ENCODE measurements at places on chromosomes 4 and X.

DNA sequence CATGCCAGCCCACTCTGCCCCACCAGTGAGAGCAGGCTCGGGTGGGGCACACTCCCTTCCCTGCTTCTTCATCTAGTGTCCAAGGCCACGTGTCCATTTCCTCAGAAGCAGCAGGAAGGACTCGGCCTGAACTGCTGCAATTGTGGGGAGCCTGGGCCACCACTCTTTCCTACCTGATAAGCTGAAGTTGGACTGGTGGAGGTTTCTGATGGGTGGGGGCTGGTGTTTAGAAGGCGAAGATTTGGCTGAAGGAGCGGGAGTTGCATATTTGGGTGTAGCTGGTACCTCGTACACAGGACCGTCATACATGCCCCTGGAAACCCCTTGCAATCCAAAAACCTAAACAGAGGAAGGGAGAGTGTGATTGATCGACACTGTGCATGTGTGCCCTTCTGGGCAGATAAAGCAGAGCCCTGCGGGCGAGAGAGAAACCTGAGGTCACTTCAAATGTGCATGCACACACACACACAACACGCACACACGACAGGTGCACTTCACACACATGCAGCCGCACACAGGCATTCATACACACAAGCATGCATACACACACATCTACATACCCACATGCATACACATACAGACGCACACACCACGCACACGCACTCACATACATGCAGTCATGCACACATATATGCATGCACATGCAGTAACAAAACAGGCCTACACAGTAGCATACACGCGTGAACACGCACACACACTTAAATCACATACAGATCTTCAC, 67.4 kb downstream of the CRMP1 start:
- DNase-seq, result no peak

- DNase-seq, result peak; percentile 63
Measured at GRCh38 chr4:79281566-79282359, 44.1 kb downstream of the NAA11 start.

GRCh38 chr4:8472689-8473197, 32.2 kb downstream of the TRMT44 start:
- DNase-seq, result no peak

GRCh38 chr4:1399508-1400190, 6.6 kb downstream of the NKX1-1 start:
- no peak for DNase-seq

GRCh38 chr4:170030121-170030520, 3.9 kb upstream of the MFAP3L start:
- DNase-seq, result no peak

DNA sequence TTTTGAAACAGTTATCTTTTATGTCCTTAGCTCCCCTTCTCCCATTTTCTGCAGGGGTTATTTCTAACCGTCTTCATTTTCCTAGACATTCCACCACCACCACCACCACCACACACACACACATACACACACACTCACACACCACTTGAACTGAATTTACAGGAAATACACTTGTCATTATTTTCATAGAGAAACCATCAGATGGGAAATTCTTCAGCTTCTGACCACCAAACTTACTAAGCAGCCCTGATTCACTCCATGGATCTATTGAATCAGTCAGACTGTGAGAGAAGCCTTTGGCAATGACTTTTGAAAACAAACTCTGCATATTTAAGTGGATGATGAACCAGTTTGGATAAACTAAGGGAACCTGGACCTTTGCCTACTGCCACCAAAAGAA, 210.1 kb upstream of the NHS start:
- DNase-seq, result no peak

GRCh38 chr4:87985097-87985886, 9.8 kb downstream of the SPP1 start:
- no peak for DNase-seq

DNA sequence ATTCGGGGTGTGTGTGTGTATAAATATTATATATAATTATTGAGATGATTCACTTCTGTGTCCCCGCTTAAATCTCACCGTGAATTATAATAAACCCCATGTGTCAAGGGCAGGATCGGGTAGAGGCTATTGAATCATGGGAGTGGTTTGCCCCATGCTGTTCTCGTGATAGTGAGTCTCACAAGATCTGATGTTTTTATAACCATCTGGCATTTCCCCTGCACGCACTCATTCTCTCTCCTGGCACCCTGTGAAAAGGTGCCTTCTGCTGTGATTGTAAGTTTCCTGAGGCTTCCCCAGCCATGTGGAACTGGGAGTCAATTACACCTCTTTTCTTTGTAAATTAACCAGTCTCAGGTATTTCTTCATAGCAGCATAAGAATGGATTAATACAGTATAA, 851.4 kb upstream of the AGA start:
- no peak for DNase-seq

DNA sequence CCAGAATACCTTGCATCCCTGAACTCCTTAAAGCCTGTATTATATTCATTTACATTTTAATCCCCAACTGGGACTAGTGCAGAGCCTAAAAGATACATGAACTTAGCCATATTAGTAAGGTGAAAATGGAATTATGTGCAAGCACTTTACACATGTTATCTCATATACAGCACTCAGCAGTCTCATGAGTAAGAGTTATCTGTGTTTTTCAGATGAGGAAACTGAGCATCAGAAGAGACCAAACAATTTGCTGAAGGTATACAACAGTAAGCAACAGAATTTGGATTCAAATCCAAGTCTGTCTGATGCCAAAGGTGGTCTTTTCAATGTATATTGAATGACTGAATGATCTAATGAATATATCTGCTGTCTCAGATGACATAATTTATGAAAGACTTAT, 12.3 kb downstream of the ATP7A start:
- DNase-seq, result no peak

- no peak for DNase-seq
Measured at GRCh38 chr4:155734065-155734464, 24.8 kb upstream of the GUCY1B1 start.

GRCh38 chr4:101682946-101683345, 107.6 kb upstream of the BANK1 start:
- no peak for DNase-seq

DNA sequence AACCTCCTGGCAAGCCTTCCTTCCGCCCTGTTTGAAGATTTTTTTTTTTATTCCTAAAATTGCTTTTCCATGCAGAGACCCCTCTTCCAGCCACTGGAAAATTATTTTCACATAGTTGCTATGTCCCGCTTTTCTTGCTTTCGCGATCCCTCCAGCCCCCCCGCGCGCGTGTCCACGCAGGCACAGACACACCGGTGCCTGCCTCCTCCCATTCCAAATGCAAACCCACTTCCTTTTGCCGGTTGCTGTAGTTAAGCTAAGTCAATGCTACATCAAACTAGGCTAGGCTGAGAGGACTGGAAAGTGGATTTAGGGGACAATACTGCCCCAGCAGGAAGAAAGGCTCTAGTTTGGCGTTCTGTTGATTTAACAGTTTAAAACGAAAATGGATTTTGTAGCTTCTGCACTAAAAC, 111.0 kb downstream of the DHX15 start:
- DNase-seq, result no peak
